Ascending aorta (tissue), 2 donors: ENCODE measurements at places on chromosomes 6 and 20. TPM values are rescaled to one million over a fixed set of nuclear protein-coding genes. Genes with fewer than 3 reads are reported as not detected.

Gene SPEF1
- total RNA-seq, result not detected

Gene C6orf132
- total RNA-seq, result 1.3 TPM

Gene SCGN
- total RNA-seq, result not detected

Gene CCN6
- not detected for total RNA-seq

Gene BPI
- total RNA-seq, result not detected

Gene CRIP3
- not detected for total RNA-seq

Gene LRRC1
- 16.3 TPM for total RNA-seq

Gene FAM217A
- total RNA-seq, result not detected

Gene NKAIN4
- total RNA-seq, result not detected

Gene TBXT
- total RNA-seq, result not detected

Gene NRSN1
- total RNA-seq, result not detected

Gene NOL4L
- total RNA-seq, result 19.8 TPM

Gene FERMT1
- 0.75 TPM for total RNA-seq

Gene TGM6
- not detected for total RNA-seq

DNA sequence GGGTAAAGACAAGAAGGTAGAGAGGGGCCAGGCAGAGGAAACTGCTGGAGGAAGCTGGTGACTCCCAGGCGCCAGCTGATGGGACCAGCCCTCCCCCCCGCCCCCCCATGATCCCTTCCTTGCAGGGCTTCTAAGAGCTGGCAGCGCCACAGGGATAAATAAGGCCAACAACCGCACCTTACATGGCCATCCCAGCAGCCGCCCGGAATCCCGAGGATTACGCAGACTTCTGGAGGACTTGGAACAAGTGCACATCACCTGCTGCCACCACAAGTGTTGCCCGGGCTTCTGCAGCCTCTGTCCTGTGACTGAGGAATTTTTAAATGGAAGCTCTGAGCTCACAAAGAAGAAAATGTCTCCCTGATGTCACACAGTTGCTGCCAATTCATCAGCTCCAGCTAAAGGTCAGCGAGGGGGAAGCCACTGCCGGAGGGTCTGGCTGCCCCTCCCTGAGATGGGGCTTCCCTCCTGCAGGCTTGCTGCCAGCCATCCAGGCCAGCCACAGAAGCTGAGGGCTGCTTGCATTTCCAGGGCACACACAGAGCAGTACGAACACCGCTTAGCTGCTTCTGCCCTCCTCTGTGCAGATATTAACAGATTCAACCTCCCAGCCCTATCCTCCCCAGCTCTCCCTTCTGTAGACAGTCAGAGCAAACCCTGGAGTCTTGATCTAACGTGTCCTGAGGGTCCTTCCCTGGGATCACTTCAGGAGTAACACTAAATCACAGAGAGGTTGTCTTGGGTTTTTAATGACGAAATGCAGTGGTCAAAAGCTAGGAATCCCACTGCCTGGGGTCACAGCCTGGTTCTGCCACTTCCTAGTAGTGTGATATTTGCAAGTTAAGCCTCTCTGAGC, 38.6 kb upstream of the PIM1 start:
- H3K4me3 ChIP-seq, result no peak overlapping the region
- no peaks in the 10 kb centered on the region for H3K36me3 ChIP-seq
- peaks cover 5% of the 10 kb centered on the region for H3K4me1 ChIP-seq
- no peaks in the 10 kb centered on the region for H3K27me3 ChIP-seq
- DNase-seq, result peak; percentile 50

DNA sequence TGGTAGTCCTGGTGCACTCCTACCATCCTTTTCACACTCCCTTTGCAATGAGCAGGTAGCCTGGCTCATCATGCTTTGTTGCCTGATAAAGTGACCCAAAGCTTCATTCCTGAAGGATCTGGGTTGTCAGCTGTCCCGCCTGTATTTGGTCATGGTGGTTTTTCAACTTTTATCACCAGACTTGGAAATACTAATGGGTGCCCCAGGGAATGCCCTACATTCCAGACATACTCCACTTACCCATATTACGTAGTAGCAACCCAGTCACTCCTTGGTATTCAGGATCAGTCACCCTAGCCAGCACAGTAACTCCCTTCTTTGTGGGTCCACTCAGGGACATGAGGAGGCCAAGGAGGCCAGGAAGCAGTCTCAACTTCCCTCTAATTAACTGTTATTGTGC, 199.2 kb downstream of the MAFB start:
- DNase-seq, result no peak
- H3K27me3 ChIP-seq, result no peaks in the 10 kb centered on the region
- no peak overlapping the region for H3K27ac ChIP-seq
- H3K4me3 ChIP-seq, result no peak overlapping the region
- H3K36me3 ChIP-seq, result no peaks in the 10 kb centered on the region

- no peak overlapping the region for H3K4me3 ChIP-seq
- no peaks in the 10 kb centered on the region for H3K4me1 ChIP-seq
- H3K27me3 ChIP-seq, result no peaks in the 10 kb centered on the region
- no peak overlapping the region for H3K27ac ChIP-seq
- DNase-seq, result no peak
Measured at GRCh38 chr20:51386586-51386985, 155.9 kb downstream of the NFATC2 start.

- no peak for DNase-seq
- H3K4me1 ChIP-seq, result no peaks in the 10 kb centered on the region
- H3K27me3 ChIP-seq, result no peaks in the 10 kb centered on the region
- no peak overlapping the region for H3K4me3 ChIP-seq
- H3K27ac ChIP-seq, result no peak overlapping the region
Measured at GRCh38 chr6:33609019-33609418, 12.1 kb upstream of the ITPR3 start.

DNA sequence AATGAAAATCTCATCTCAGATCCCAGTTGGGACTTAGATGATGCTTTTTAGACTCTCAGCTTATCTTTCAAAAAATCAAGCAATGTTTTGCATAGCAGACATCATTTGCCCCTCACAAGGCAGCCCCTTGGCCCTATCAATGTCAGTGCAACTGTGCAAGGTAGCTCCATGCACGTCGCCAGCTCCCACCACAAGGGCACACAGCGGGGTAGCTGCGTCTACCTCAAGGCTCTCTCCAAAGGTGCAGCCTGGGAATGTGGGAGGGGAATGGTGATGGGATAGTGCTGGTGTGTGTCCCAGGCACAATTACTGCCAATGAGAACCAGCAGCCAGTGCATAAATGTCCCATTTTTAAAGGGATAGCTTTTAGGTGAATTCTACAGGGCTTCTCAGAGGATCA, 137.5 kb upstream of the SYNDIG1 start:
- no peak overlapping the region for H3K27ac ChIP-seq
- no peak overlapping the region for H3K4me3 ChIP-seq
- DNase-seq, result no peak
- H3K36me3 ChIP-seq, result no peaks in the 10 kb centered on the region
- H3K4me1 ChIP-seq, result no peaks in the 10 kb centered on the region

- H3K36me3 ChIP-seq, result no peaks in the 10 kb centered on the region
- DNase-seq, result no peak
- no peak overlapping the region for H3K4me3 ChIP-seq
- H3K27ac ChIP-seq, result no peak overlapping the region
Measured at GRCh38 chr6:90194371-90194841, 102.2 kb downstream of the BACH2 start.

DNA sequence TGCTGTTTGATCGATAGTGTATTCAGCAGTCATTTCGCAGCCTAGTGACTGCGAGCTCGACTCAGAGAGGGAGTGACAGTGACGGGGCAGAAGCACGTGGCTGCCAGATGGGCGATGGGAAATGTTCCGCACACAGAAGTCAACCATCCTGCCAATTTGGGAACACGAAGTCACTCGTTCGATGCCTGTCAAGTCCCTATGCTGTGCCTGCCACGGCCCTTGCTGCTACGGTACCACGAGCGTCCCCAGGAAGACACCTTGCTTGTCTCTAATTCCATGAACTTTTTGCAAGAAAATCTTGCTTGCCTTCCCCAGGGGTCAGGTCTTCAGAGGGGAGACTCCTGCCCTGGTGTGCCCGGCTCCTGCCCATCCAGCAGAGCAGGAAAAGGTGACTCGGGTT, 17.0 kb upstream of the STX16 start:
- no peaks in the 10 kb centered on the region for H3K36me3 ChIP-seq
- H3K4me3 ChIP-seq, result no peak overlapping the region
- H3K4me1 ChIP-seq, result no peaks in the 10 kb centered on the region
- peak; percentile 50 for DNase-seq
- no peak overlapping the region for H3K27ac ChIP-seq

GRCh38 chr6:143110572-143110971, 49.9 kb downstream of the AIG1 start:
- H3K4me3 ChIP-seq, result no peak overlapping the region
- H3K4me1 ChIP-seq, result no peaks in the 10 kb centered on the region
- no peak for DNase-seq

DNA sequence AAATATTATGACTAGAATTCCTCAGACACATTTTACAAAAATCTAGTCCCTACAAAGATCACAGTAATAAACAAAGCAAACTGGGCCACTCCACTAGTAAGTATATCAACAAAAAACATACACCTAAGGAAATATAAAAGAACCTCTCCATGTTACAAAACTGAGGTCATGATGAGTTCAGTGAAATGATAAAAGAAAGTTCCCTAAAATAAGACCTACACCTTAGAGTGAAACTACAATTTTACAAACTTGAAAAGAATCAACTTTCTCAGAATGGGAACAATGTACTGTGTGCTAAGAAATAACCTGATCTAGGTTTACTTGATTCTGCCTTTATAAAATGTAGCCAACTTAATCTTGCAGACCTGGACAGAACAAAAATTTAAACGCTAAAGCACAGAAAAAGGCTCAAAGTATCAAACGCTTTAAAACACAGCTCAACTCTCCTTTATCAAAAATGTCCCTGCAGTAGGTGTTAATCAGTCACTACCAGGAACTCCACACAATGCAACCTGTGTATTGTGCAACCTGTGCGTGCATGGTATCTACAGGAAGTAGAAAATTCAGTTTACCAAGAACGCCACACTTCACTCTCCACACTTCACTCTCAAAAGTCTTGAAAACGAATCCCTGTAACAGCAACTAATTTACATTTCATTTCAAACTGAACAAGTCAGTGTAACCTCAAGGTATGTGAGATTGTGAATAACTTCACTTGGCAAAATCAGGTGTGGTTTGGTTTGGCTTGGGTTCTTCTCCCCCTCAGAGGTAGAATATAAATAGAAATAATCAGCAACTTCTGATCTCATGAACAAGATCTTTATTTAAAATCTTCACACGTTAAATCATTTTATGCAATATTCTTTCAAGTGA, 1.8 kb downstream of the RALGAPA2 start:
- H3K4me1 ChIP-seq, result peaks cover 10% of the 10 kb centered on the region
- H3K36me3 ChIP-seq, result no peaks in the 10 kb centered on the region
- peak overlapping the region; percentile 96 for H3K4me3 ChIP-seq

DNA sequence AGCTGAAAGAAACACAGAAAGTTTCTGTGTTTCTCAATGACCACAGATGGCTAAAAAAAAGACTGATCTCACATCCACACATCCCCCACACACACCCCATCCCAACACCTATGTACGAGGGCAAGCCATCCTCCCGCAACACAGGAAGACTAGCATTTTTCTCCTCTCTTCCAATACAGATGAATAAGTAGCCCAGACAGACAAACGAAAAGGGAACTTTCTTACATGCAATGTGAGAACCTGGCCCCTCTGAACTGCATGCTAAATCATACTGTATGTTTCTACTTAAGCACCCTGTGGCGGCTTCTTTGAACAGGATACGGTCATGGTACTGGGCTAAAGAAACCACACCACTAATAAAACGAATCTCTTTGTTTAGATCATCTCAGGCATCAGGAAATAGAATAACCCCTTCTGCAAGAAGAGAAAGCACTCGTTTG, 116.2 kb downstream of the GMDS start:
- DNase-seq, result no peak
- no peaks in the 10 kb centered on the region for H3K4me1 ChIP-seq
- H3K4me3 ChIP-seq, result no peak overlapping the region

DNA sequence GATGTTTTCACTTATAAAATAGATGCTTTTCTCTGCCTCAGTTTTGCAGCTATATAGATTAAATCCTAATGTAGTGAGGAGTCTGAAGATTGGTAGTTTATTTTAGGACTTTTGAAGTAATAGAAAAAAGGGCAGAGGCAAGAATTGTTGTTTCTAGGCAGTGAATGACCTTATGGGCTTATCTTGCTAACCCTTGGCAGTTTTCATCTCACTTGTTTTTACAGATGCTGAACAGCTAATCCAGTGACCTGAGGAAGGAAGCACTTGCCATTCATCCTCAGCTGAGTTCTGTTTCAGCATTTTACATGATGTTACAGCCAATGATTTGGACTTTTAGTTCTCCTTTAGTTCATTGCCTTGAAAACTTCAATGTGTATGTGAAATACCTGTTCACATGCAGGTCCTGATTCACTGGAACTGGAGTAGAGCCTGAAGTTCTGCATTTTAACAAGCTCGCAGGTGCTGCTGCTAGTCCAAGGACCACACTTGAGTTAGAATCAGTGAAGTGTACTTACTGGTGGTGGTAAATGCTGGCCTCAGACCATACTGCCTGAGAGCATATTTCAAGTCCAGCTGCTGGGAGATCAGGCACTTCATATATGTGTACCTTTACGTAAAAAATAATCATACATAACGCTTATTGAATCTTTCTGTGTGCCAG, 86.9 kb downstream of the TULP4 start:
- no peaks in the 10 kb centered on the region for H3K36me3 ChIP-seq
- peaks cover 5% of the 10 kb centered on the region for H3K4me1 ChIP-seq
- H3K4me3 ChIP-seq, result no peak overlapping the region

DNA sequence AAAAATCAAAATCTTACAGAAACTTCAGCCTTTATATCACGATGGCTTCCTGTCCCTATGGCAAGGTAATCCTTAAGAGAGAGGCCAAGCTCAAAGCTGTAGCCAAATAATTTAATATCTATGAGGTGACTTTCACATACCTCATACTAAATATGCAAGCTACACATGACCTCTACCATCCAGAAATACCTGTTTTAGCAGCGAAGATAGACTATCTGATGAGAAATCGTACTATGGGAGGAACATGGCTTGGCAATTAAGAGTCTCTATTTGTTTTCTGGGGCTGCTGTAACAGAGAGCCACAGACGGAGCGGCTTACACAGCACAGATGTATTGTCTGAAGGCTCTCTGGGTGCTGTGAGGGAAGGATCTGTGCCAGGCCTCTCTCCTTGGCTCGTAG, 31.0 kb upstream of the SALL4 start:
- no peaks in the 10 kb centered on the region for H3K36me3 ChIP-seq
- H3K4me3 ChIP-seq, result no peak overlapping the region
- no peaks in the 10 kb centered on the region for H3K4me1 ChIP-seq
- no peak overlapping the region for H3K27ac ChIP-seq
- no peak for DNase-seq
- H3K27me3 ChIP-seq, result no peaks in the 10 kb centered on the region

GRCh38 chr6:108902382-108902792, 54.2 kb downstream of the ARMC2 start:
- no peak for DNase-seq
- no peaks in the 10 kb centered on the region for H3K27me3 ChIP-seq
- H3K4me3 ChIP-seq, result no peak overlapping the region
- H3K4me1 ChIP-seq, result peaks cover 6% of the 10 kb centered on the region
- peak overlapping the region; percentile 54 for H3K27ac ChIP-seq
- no peaks in the 10 kb centered on the region for H3K36me3 ChIP-seq

GRCh38 chr6:159169193-159169555, at the start of gene FNDC1:
TSS of gene FNDC1 (plus strand) at chr6:159169400. CDS start at chr6:159169597, 197 bp downstream.
- no peaks in the 10 kb centered on the region for H3K27me3 ChIP-seq
- peak; percentile 66 for DNase-seq
- H3K4me3 ChIP-seq, result peak within 1 kb of the TSS; percentile 51
- peaks cover 12% of the 10 kb centered on the region for H3K4me1 ChIP-seq
- H3K27ac ChIP-seq, result peak within 1 kb of the TSS; percentile 23

GRCh38 chr6:32908897-32909296, 31.9 kb downstream of the HLA-DMB start:
- DNase-seq, result no peak
- no peak overlapping the region for H3K4me3 ChIP-seq
- no peaks in the 10 kb centered on the region for H3K27me3 ChIP-seq
- no peaks in the 10 kb centered on the region for H3K36me3 ChIP-seq
- H3K27ac ChIP-seq, result no peak overlapping the region
